ENCODE measurements at places on chromosomes 5 and 9. TPM values are rescaled to one million over a fixed set of nuclear protein-coding genes. Genes with fewer than 3 reads are reported as not detected.

GRCh38 chr5:61098251-61098995 is 63.8 kb downstream of the SMIM15 start:
- DNase-seq, result no peak

- no peak for DNase-seq
These were observed 411.4 kb upstream of the SGCD start for GRCh38 chr5:155915601-155916000.

DNA sequence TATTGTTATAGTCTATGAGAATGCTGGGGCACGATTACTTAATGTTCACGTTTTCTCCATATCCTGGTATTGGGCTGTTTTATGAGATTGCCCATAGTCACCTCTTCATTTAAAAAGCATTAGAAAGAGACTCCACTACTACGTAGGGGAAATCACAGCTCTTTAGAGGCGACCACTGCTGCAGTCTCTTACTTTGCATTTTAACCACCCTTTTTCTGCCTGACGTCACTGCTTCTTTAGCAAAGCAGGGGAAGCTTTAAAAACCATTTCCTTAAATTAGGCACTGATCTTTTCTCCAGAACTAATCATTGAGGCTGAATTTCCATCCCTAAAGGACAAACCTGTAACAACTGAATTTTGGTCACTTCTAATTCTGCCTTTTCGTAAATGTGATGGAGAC is 38.9 kb downstream of the ZNF608 start:
- no peak for DNase-seq

GRCh38 chr5:172106511-172107356 is 81.3 kb downstream of the STK10 start:
- DNase-seq, result peak; percentile 57

- peak; percentile 49 for DNase-seq
These were observed 646 bp downstream of the SWI5 start for GRCh38 chr9:128276574-128277270.

DNA sequence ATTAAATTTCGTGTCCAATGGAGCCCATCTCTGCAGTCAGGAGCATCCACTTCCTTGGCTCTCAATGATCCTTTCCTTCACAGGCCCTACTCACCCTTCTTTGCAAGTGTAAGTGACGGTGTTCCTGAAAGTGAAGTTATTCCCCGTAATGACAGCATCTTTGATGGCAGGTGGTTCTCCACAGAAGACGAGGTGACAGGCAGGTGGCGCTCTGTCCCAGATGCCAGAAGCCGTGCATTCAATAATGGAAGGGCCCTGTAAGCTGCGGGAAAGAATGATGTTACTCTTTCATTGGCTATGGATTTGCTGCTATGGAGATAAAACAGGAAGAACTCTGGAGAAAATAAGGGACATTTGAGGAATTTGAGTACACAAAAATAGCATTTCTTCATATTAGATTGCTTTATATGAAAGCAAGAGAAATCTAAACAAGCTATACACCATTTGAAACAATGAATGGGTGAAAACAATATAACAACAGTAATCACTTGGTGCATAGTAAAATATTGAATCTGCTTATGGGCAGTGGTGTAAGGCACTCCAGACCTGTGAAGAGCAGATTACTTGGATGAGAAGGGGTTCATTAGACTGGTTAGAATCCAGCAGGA is 89.9 kb upstream of the TXNDC8 start:
- no peak for DNase-seq

- DNase-seq, result no peak
These were observed 7.7 kb downstream of the RABL6 start for GRCh38 chr9:136815422-136815782.

GRCh38 chr9:131031005-131031641 is 22.1 kb downstream of the LAMC3 start:
- DNase-seq, result no peak

- DNase-seq, result peak; percentile 30
These were observed 78.0 kb downstream of the PTCH1 start for GRCh38 chr9:95438561-95439357.

DNA sequence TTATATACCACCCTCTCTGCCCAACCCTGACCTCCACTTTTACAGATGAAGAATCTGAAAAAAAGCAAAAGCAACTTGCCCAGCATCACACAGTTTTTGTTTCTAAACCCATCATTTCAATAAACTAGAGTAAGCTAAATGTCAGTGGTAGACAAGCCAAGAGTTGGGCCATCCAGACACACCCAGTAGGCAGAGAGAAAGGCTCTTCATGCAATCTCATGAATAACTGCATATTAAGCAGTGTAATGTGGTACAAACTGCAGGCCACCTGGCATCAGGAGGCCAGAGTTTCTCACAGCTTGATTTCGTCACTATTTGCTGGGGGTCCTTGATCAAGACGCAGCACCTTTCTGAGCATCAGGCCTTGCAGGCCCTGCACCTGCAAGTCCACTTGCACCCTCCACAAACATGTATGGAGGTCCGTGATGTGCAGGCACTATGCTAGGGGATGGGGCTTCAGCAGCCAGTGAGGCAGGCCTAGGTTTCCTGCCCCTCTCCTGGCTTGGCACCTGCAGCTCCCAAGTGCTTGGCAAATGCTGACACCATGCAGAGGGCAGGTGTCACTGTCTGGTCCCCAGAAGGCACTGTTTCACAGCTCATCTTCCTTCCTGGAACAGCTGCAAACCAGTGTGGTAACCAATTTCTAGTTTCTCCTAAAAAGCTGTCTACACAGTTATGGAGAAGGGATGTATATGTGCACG is 29.8 kb downstream of the ADAM19 start:
- DNase-seq, result no peak

DNA sequence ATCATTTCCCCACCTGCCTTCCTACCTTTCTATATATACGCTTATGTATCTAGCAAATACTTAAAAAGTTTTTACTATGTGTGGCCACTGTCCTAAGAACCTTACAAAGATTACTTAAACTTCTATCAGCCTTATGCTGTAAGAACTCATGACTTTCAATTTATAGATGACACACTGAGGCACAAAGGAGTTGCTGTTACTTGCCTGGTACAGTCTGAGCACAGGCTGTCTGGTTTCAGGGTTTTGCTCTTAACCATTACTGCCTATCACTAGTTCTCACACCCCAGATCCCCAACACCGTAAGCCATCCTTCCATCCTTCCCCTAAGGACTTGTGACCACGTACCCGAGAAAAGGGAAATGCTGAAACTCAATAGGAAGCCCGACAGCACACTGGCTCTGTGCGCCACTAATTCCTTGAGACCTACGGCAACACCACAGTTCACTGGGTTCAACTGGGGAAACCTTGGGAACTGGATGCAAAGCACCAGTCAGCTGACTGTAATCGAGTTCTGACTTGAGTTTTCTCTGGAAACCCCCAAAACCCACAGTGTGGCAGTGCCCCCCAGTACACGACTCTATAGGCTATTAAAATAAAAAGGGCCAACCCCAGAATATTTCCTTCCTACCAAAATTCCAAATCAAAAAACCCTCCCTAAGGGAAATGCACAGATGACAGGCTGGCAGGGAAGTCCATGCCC is 56.0 kb downstream of the AUH start:
- no peak for DNase-seq

DNA sequence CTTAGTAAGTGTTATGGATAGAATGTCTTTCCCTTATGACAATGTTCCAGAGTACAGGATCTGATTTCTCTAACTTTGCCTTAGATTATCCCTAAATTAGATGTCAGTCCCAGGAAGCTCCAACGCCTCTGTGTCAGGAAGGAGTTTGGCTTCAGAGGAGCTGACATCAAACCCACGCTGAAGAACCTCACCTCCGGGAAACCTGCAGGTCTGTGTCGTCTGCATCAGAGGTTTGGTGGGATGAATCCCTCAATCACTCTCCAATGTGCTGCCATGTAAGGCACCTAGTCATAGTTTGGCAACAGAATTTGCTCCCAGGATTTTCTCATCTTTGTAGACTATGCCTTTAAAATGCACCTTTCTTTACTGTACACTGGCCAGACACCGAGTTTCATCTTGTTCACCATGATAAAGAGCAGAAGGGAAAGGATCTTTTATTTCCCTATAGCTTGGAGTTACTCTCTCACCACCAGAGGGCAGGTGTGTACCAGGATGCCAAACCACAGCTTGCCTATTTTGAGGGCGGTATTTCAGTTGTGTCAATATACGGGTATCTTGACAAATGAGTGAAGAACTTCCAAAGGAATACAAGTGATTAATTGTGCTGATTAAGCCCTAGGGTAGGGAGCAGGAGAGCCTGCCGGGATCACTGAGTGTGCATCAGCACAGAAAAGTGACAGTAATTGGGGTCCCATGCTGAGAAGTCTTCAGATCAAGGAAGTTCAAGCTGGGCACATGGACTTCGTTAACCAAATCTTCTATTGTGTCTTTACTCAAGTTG is 23.4 kb downstream of the MINAR2 start:
- peak; percentile 67 for DNase-seq

The AJM1 gene
- 0.79 TPM for total RNA-seq

The FOXD4L6 gene
- total RNA-seq, result not detected

The MUSK gene
- total RNA-seq, result 1.1 TPM

The SHROOM1 gene
- total RNA-seq, result 1.2 TPM

The ENC1 gene
- 46.4 TPM for total RNA-seq

The SLC34A3 gene
- total RNA-seq, result not detected

The TEX48 gene
- total RNA-seq, result not detected

The AQP3 gene
- total RNA-seq, result 169 TPM

The CDC20B gene
- total RNA-seq, result not detected
